SK-N-SH (cell line): ENCODE measurements at places on chromosomes 6 and 20.

DNA sequence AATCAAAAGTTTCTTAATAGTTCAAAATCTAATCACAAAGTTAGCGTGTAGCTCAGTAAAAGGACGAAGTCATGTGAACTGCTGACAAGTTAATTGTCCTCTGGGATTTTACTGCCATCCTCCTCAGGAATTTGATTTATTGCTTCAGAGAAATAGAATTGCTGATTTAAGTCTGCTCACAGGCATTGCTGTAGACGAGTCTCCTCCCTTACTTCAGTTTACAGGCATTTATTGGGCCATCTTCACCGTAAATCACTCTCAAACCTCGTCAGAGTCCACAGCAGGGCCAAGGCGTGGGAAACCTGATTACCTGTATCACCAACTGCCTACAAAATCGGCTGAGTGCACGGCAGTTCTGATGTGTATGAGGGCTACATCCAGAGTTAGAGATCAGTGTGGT, 119.1 kb upstream of the PDE10A start:
- no peak overlapping the region for H3K27ac ChIP-seq
- H3K4me3 ChIP-seq, result no peak overlapping the region
- H3K27me3 ChIP-seq, result no peaks in the 10 kb centered on the region
- H3K4me1 ChIP-seq, result no peaks in the 10 kb centered on the region
- H3K36me3 ChIP-seq, result no peaks in the 10 kb centered on the region

GRCh38 chr6:55541024-55541423, 38.0 kb downstream of the HMGCLL1 start:
- H3K27ac ChIP-seq, result no peak overlapping the region
- no peak overlapping the region for H3K4me3 ChIP-seq
- DNase-seq, result no peak
- no peaks in the 10 kb centered on the region for H3K36me3 ChIP-seq
- H3K4me1 ChIP-seq, result no peaks in the 10 kb centered on the region

- H3K4me1 ChIP-seq, result no peaks in the 10 kb centered on the region
- no peak for DNase-seq
- no peak overlapping the region for H3K27ac ChIP-seq
- H3K36me3 ChIP-seq, result no peaks in the 10 kb centered on the region
- no peaks in the 10 kb centered on the region for H3K27me3 ChIP-seq
These were observed 207.7 kb upstream of the HDDC2 start for GRCh38 chr6:125509477-125509876.

- DNase-seq, result no peak
- H3K4me3 ChIP-seq, result no peak overlapping the region
- H3K27me3 ChIP-seq, result no peaks in the 10 kb centered on the region
- no peak overlapping the region for H3K27ac ChIP-seq
- no peaks in the 10 kb centered on the region for H3K36me3 ChIP-seq
- H3K4me1 ChIP-seq, result peaks cover 3% of the 10 kb centered on the region; the same call in 1 of the 2 replicates
These were observed 54.8 kb upstream of the AKIRIN2 start for GRCh38 chr6:87756858-87757257.
